CD4-positive, alpha-beta memory T cell (primary cell): ENCODE measurements at places on chromosomes 2 and 18.

DNA sequence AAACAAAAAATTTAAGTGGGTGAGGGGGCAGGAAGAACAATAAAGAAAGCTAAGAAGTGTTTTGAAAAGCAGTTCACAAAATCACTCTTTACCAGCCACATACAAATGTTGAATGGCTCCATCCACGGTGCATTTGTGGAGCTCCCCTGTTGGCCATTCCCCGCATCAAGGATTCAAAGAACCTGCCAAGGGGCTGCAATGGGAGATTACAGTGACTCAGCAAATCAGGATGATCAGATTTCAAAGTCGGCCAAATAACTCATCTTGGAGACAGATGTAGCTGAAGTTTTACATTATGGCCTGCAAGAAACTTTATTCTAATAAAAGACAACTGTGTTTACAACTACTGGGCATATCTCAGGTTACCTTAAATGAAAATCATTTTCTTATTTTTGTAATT is 26.9 kb downstream of the COL4A3 start:
- DNase-seq = no peak

- no peak for DNase-seq
These were observed 127.8 kb downstream of the RBMS1 start for GRCh38 chr2:160365716-160366367.

- DNase-seq = no peak
These were observed 37.8 kb upstream of the TMEM182 start for GRCh38 chr2:102724016-102724490.

DNA sequence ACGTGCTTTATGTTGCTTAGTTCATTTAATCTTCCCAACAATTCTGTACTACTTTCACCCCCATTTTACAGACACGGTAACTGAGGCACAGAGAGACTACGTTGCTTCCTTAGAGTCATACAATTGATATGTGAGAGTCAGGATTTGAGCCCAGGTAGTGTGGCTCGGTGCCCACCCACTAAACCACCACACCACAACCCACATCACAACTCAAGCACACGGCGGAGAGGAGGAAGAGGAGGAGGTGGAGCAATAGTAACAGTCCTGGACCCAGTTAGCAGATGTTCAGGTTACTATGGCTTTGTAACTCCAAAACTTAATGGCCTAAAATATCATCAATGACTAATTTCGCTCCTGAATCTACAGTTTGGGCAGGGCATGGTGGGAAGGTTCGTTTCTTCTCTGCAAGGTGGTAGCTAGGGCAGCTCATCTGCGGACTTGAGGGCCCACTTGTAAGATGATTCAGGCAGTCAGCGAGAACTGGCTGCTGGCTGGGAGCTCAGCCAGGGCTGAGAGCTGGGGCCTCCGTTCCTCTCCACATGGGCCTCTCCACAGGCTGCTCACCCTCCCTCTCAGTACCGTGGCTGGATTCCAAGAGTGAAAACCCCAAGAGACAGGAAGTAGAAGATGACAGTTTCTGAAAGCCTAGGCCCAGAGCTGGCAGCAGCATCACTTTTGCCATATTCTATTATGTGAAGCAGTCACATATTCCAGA is 167.1 kb downstream of the ZFP36L2 start:
- DNase-seq = peak; percentile 62

DNA sequence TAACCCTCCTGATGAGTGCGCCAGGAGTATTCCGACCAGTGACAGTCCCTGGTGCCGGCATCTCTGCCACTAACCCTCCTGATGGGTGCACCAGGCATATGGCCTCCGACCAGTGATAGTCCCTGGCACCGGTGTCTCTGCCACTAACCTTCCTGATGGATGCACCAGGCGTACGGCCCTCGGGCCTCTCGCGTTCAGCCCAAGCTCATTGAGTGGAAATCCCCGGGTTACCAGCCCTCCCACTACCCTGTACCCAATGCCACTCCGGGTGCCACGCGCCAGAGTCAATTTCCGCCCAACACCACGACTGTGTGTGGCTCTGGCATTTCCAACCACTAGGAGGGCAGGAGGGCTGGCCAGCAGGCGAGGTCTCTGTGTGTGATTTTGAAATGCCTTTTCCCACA is 11.7 kb upstream of the GPC1 start:
- no peak for DNase-seq
